Effector memory CD4-positive, alpha-beta T cell (primary cell): ENCODE measurements at places on chromosomes 6 and 20.

GRCh38 chr6:107536180-107536961, 46.5 kb downstream of the SOBP start:
- no peak for DNase-seq

- no peak for DNase-seq
Measured at GRCh38 chr6:108227290-108227689, 33.5 kb downstream of the SNX3 start.

GRCh38 chr6:24923885-24924401, 11.8 kb downstream of the RIPOR2 start:
- no peak for DNase-seq

DNA sequence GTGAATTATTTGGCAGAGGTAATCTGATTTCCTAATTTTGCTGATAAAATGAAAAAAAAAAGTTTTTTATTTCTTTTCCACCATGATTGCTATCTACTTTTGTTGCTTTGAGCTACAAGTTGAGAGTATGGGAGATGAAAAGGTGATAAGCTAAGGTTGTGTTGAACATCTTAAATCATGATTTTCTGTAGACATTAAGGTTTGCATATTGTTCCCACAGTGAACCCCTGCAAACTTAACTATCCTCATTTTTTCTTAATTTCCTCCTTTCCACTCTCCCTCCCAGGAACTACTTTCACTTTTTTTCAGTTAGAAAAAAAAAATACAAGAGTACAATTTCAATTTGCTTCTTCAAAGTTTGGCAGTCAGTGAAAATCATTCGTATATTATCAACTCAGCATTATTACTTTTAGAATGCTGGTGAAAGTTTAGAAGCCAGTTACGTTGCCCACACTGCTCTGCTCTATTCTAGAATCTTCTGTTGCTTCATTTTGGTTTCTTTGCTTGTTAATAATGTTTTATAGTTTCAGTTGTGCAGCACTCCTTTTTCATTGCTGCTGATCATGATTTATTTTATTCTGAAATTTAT, 673.8 kb upstream of the CITED2 start:
- no peak for DNase-seq

- no peak for DNase-seq
Measured at GRCh38 chr20:47428851-47429336, 72.4 kb upstream of the ZMYND8 start.

- DNase-seq, result no peak
Measured at GRCh38 chr20:37220731-37221130, 40.9 kb downstream of the GHRH start.

DNA sequence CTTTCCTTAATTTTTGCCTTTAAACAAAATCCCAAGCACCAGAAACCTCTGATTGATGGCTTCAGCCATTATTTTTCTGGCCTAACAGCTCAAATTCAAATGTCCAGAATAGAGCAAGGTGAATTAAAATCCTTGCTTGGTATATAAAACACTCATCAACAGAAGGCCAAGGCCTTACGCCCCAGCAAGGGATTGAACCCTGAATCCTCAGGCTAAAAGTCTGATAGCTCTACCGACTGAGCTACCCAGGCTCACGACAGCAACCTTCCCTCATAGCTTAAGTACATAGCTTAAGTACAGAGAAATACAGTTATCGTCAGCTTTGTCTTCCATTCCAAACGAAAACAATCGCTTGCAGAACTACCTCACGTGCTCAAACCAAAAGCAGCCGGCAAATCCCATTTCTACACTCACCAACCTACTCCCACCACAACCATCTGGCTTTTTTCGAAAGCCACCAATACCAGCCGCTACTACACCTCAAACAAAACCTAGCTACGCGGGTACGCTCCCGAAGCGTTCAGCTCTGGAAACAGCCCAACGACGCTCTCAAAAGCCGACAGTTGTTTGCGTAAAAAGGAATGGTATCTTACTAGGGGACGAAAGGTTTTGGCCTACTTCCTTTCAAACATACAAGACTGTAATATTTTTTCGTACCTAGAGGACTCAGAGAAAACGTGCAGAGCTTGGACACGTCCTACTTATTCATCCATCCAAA, 167.5 kb downstream of the GPX5 start:
- no peak for DNase-seq
